ENCODE measurements at places on chromosomes 12 and 14.

DNA sequence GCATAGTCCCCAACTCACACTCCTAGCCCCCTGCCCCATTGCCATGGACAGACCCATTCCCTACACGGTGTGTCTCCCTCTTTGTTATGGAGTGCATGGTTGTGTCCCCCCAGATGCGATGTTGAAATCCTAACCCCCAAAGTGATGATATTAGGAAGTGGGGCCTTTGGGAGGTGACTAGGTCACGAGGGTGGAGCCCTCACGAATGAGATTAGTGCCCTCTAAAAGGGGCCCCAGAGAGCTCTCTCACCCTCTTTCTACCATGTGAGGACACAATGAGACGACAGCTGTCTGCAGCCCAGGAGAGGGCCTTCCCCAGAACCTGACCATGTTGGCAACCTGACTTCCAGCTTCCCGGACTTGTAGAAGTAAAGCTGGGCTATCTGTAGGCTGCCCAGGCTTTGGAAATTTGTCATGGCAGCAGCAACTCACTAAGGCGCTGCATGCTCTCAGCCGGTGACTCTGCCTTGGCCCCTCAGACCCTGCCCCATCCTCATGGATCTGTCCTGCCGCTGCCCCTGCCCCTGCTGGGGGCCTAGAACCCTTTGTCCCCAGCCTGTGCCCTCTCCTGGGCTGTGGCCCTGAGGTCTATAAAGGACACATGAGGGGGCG lies 318.1 kb upstream of the RTL1 start:
- DNase-seq, result no peak

DNA sequence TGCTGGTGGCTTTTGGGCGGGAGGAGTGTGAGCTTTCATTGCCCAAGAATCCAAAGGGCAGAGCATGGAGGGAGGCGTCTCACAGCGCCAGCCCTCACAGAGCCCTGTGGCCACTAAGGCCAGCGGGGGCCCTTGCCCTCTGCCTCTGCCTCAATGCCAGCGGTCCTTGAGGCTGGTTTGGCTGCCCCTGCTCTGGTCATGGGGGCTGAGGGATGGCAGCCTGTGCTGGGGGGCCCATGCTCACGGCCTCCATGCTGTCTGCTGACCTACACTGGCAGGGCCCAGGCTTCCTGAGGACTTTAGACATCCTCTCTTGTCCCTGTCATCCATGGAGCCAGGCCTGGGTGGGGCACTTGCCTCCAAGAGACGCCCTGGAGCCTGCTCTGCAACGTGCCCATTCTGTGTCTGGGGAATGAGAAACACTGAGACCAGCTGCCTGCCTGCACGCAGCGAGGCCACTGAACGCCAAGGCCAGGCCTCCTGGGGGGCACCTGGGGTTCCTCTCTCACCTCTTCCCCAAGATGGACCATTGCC lies 143.4 kb downstream of the KIF26A start:
- no peak for DNase-seq

DNA sequence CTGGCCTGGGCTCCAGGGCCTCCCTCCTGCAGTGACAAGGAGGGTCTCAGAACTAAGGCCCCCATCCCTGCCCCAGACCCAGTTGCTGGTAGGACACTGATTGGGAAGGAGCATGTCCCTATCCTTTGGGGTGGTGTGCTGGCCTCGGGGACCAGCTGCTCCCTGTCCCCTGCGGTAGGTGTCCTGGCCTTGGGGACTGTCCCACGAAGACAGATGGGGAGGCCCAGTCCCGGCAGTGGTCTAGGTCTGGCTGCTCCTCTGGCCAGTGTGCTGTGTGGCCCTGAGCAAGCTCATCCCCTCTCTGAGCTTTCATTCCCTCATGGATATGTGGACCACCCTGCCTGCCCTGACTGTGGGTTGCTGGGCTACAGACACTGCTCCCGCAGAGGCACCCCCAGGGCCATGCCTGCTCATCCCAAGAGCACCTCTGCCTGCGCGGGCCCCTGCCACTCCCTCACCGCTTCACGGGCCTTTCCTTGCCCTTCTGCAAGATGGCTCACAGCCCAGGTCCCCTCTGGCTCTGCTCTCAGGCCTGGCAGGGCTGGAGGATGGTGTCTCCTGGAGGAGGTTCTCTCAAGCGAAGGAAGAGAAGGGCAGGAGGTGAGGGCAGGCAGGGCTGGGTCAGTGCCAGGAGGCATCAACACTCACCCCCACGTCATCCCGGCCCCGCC lies 12.5 kb downstream of the AHNAK2 start:
- DNase-seq, result no peak

DNA sequence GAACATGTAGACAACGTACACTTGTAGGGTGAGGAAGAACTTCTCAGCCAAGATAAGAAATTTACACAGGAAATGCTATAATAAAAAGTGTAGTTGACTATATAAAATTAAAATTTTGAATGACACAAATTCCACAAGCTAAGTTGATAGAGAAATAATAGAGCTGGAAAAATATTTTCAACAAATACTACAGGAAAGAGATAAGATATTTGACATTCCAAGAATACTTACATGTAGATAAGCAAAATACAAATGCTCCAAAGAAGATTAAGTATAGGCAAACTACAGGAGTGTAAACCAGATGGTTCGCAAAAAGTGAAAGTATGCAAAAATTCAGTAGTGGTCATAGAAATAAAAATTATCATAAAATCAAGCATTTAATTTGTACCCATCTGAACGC lies 49.2 kb upstream of the ANP32D start:
- DNase-seq, result no peak

GRCh38 chr12:3751151-3752095 lies 1.5 kb downstream of the CRACR2A start:
- no peak for DNase-seq

DNA sequence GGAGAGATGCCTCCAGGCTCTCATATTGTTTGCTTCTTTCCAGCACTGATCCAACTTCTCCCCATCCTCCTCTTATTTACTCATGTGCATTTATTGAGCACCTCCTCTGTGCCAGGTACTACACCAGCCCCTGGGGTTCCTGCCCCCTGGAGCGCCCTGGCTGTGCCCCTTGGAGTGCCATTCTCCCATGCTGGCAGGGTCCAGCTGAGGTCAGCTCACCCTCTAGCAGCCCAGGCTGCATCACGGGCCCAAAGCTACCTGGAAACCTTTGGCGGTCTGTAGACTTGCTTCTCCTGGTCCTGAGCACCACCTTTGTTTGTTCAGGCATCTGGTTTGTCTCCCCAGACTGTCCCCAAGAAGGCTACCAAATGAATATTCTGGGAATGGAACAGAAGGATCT lies 67.0 kb downstream of the ADCK1 start:
- DNase-seq, result no peak

DNA sequence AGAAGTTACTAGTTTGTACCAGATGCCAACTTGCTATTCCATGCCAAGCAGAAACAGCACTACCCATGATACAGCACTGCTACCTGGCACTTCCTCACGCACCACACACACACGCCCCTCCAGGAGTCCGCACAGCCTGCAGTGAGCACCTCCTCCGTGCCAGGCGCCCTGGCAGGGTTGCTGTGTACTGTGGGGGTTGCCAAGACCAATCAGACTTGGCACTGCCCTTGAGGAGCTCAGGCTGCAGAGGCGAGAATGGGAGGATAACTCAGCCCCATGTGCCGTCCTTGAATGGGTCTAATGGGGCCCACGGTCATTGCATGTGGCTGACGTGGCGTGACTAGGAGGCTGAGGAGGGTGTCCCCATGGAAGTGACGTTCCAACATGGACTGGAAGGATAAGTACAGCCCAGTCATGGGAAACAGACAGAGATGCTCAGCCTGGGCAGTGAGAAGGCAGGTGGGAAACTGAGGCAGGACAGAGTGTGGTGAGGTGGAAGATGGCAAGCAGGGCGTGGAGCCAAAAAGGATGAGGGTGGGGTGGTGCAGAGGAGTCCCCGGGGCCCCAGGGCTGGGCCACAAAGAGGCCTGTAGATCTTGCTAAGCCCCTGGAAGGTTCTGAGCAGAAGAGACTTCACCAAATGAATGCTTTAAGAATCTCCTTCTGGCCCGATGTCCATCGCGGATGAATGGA lies 65.3 kb upstream of the C14orf180 start:
- no peak for DNase-seq

GRCh38 chr12:102479099-102479885 lies 1.1 kb downstream of the IGF1 start:
- no peak for DNase-seq

DNA sequence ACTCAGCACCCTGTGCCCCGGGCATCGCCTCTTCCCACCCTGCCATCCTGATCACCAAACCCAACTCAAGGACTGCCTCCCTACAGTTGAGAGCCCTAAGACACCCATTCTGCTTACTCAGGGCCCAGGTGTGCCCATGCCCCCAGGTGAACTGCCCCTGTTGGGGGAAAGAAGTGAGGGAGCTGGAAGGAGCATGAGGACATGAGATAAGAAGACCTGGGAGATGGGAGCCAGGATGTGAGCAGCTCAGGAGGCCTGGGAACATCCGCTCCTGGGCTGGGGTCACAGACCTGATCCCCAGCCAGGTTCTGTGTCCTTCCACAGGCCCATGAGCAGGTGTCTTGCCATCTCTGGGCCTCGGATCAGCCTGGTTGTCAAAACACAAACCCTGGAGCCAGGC lies 6.6 kb downstream of the RAPGEF3 start:
- DNase-seq, result no peak

DNA sequence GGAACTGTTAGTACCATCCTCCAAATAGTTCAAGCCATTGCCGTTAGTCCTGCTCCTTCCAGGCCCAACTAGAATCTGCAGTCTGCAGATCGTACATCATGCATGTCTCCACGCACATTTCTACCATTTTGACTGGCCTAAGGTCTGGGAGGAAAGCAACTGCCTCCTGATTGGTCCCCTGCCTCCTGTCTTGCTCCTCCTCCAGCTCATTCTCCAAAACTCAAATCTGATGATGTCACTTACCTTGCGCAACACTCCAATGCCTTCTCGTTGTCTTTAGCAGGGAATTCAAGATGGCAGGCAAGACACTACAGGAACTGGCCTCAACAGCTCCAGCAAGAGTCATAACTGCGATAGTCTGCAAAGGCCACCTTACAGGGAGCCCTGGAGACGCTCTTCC lies 9.7 kb upstream of the HCAR1 start:
- DNase-seq, result no peak

- peak; percentile 71 for DNase-seq
Measured at GRCh38 chr12:44774815-44775411, 101.2 kb downstream of the NELL2 start.

GRCh38 chr12:2094597-2094996 lies 41.8 kb downstream of the CACNA1C start:
- DNase-seq, result peak; percentile 5

GRCh38 chr14:64764641-64765520 lies 60.7 kb downstream of the PLEKHG3 start:
- DNase-seq, result peak; percentile 70
